ENCODE measurements at places on chromosomes 2 and 18.

DNA sequence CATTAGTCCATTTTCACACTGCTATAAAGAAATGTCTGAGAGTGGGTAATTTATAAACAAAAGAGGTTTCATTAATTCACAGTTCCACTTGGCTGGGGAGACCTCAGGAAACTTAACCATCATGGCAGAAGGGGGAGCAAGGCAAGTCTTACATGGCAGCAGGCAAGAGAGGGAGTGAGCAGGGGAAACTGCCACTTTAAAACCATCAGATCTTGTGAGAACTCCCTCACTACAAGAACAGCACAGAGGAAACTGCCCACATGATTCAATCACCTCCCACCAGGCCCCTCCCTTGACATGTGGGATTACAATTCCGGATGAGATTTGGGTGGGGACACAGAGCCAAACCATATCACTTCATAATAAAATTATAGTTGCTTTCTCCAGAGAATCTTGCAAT lies 365.5 kb upstream of the ID2 start:
- DNase-seq = no peak

GRCh38 chr2:191114403-191114886 lies 36.3 kb downstream of the STAT4 start:
- DNase-seq = no peak

GRCh38 chr2:26494199-26494598 lies 16.3 kb upstream of the OTOF start:
- no peak for DNase-seq

DNA sequence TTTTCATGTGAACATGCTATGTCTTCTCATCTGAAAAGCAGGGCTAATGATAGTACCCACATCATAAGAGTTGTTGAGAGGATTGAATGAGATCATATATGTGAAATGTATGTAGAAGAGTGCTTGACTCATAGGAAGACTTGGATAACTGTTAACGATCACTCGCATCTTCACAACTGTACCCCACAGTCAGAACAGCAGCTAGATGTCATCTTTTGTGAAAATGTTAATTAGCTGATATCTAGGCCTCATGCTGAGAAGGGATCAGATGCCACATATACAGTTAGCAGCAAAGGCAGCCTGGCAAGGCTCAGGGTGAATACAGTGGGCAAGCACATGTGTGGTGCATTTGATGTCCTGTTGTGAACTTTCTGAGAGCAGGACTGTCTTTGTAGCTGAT lies 24.2 kb downstream of the MAP3K20 start:
- DNase-seq = no peak

- no peak for DNase-seq
Observed at GRCh38 chr2:227788561-227789018, 25.1 kb upstream of the CCL20 start.

- DNase-seq = no peak
Observed at GRCh38 chr2:7732497-7732896, 815.3 kb downstream of the RNF144A start.

- no peak for DNase-seq
Observed at GRCh38 chr2:127000937-127001336, 102.2 kb downstream of the TEX51 start.

DNA sequence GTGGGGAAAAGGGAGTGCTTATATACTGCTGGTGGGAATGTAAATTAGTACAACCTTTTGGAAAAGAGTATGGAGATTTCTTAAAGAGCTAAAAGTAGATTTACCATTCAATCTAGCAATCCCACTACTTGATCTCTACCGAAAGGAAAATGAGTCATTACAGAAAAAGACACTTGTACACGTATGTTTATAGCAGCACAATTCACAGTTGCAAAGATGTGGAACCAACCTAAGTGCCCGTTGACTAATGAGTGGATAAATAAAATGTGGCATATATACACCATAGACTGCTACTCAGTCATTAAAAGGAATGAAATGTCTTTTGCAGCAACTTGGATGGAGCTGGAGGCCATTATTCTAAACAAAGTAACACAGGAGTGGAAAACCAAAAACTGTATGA lies 29.5 kb downstream of the FLACC1 start:
- no peak for DNase-seq

GRCh38 chr2:33106115-33106514 lies 159.4 kb downstream of the LTBP1 start:
- no peak for DNase-seq

- no peak for DNase-seq
Observed at GRCh38 chr2:241797441-241798080, 11.4 kb upstream of the NEU4 start.

GRCh38 chr2:100071335-100072043 lies 70.9 kb downstream of the AFF3 start:
- no peak for DNase-seq

DNA sequence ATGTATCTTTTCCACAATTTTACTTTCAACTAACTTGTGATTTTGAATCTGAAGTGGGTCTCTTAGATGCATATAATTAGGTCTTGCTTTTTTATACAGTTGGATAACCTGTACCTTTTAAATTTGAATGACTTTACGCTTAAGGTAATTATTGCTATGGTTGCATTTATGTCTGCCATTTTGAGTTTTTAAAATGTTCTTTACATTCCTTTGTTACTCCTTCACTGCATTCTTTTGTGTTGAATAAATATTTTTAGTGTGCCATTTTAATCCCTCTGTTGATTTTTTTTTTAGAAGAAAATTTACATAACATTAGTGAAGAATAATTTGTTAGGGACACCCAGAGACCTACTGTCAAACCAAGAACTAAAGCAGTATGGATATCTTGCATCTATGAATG lies 65.3 kb downstream of the BIRC6 start:
- no peak for DNase-seq

GRCh38 chr2:1541819-1542475 lies 128.7 kb downstream of the TPO start:
- DNase-seq = no peak

GRCh38 chr18:76750917-76751890 lies 71.2 kb upstream of the ZNF236 start:
- no peak for DNase-seq

GRCh38 chr2:32119161-32119560 lies 46.5 kb upstream of the SLC30A6 start:
- DNase-seq = no peak

GRCh38 chr2:165877565-165878550 lies 75.7 kb downstream of the TTC21B start:
- DNase-seq = no peak

GRCh38 chr2:238869293-238870124 lies 21.6 kb downstream of the TWIST2 start:
- DNase-seq = no peak

DNA sequence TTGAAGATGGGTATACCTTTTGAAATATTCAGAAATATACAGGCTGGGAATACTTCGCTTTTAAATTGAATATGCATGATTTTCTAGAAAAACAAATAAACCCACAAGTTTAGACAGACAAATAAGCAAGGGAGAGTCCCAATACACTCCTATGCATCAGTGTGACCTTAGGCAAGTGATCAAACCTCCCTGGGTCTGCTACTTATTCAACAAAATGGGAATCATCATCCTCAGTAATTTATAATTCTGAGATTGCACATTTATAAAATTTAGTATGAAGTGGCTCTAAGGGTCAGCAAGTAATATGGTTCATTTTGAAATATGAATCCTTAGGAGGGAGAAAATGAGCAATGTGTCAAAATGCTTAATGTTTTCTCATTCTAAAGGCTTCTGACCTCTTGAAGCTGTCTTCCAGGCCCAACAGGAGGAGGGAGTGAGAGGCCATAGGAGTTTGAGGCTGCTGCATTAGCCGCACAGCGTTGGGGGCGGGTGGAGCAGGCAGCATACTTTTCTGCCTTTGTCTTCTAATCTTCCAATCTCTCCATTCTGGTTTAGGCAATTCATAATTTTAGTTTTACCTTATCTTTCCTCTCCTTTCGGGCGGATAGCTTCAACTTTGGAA lies 155.1 kb downstream of the TRIB2 start:
- no peak for DNase-seq

GRCh38 chr2:71944806-71945602 lies 202.7 kb downstream of the CYP26B1 start:
- no peak for DNase-seq

DNA sequence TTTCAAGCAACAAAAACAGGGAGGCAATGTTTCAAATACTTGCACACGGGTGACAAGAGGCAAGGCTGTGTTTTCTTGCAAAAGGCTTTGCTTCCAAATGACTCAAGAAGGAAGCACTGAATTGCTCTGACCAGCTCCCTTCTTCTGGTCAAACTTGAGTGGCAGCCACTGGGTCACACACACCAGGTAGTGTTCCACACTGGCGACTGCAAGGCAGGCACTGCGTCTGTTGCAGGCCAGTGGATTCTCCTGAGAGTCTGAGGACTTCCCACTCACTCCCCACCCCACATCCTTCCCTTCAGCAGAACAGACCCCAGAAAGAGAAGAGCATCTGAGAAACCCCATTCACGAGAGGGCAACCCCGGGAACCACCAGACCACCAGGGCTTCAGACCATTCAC lies 19.8 kb downstream of the PARD6G start:
- DNase-seq = no peak

DNA sequence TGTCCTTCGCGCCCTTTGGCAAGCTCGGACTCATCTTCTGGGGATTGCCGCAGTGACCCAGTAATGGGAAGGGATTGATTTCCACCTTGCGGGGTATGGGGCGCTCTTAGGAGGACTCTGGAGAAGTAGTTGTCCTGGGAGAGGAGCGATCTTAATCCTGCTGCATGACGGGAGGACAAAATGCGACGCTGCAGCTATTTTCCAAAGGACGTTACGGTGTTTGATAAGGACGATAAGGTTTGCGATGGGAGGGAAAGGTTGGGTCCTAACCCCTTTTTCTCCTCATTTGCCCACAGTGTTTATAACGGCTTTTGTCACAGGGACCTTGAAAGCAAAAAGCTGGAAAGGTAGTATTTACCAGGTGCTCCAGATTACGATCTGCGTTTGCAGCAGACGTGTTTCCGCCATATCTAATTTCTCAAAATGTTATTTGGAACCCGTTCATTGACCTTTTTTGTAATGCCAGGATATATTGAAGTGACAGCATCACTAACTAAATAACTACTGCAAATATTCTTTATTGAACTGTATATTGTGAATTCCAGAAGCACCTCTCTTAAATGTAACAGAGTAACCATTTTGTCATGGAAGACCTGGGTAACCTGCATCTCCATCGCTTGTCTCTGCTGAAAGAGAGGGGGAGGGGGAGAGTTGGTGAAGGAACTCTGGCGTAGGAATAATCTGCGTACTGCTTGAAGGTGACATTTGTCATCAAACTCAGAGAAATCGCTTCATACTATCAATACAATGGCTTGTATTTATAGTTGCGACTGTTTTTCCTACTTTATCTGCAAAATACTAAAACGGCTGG lies 590 bp downstream of the MDH1 start:
- no peak for DNase-seq

- no peak for DNase-seq
Observed at GRCh38 chr2:118554616-118555015, 292.8 kb downstream of the EN1 start.

- no peak for DNase-seq
Observed at GRCh38 chr18:80010551-80010906, 22.2 kb upstream of the TXNL4A start.

All from NCI-H524 treated with DMSO at 0.1 percent for 48 hours (cell line).